Activated naive CD4-positive, alpha-beta T cell treated with anti-CD3 and anti-CD28 coated beads, Interleukin-2, amount 10 ng/mL, durations not matched to agents 7 days and 5 days (primary cell): ENCODE measurements at places on chromosomes 11 and 22.

- DNase-seq, result no peak
Observed at GRCh38 chr11:95100856-95101507, 11.3 kb downstream of the ENDOD1 start.

DNA sequence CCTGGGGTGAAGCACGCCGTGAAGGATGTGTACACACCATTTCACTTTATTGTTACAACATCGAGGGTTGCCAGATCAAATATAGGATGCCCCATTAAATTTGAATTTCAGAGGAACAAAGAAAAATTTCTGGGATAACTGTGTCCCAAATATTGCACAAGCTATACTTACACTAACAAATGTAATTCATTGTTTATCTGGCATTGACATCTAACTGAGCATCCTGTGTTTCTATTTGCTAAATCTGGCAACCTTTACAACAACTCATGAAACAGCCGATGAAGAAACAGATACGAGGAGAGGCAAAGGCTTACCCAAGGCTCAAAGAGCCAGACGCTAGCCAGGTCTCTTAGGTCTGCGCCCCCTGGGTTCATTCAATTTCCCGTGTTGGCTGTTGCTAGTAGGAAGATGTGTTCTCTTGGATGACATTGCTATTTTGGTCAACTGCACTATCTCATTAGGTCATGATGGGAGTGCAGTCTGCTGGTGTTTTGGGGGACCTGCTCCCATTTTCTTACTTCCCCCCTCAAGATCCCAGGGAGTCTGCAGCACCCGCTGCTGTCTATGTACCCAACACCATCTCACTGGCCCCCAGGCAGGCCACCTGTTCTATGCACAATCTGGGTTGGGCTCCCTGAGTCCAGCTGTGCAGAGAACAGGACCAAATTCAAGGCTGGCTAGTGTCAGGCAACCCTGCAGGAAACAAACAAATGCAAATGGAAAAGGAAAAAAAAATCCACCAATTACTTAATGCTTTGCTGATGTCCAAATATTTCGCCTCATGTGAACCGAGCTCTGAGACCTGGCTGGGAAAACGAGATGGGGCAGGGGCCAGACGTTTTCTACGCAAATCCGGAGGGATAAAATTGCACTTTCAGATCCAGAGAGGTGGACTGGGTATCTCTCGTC is 560.9 kb downstream of the MIAT start:
- no peak for DNase-seq

- no peak for DNase-seq
Observed at GRCh38 chr11:113675003-113675561, 31.0 kb downstream of the TMPRSS5 start.

DNA sequence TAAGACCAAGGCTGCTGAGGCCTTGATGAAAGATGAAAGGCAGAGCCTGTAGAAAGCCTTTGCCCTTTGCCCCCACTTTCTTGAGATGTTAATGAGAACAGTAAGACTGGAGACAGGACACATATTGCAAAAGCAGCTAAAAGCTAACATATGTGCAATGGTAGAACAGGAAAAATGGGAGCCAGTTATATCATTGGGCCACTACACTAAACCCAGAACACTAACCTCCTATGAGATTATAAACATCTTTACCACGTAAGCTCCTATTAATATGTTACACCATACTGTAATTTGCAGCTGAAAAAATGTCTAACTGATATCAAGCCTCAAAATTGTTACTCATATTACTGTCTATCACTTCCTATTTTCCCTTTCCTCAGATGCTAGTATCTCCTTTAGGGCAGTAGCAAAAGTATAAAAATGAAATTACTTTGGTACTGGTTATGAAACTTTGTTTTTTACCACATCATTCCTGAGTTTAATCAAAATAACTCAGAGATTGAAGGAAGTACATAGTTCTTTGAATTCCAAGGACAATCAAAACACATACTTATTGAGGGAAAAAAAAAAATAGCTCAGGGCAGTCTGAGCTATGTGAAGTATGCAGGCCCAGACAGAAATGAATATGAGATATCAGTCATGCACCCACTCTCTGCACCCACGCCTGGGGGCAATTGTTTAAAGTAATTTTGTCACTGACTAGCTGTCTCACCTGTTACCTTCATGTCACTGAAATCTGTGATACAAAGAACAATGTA is 9.1 kb downstream of the HPS5 start:
- DNase-seq, result no peak
